Stimulated activated CD4-positive, alpha-beta T cell treated with anti-CD3 and anti-CD28 coated beads, Interleukin-1b, Interleukin-23, amount 100 ng/mL, for 48 hours (primary cell): ENCODE measurements at places on chromosomes 7 and 10.

DNA sequence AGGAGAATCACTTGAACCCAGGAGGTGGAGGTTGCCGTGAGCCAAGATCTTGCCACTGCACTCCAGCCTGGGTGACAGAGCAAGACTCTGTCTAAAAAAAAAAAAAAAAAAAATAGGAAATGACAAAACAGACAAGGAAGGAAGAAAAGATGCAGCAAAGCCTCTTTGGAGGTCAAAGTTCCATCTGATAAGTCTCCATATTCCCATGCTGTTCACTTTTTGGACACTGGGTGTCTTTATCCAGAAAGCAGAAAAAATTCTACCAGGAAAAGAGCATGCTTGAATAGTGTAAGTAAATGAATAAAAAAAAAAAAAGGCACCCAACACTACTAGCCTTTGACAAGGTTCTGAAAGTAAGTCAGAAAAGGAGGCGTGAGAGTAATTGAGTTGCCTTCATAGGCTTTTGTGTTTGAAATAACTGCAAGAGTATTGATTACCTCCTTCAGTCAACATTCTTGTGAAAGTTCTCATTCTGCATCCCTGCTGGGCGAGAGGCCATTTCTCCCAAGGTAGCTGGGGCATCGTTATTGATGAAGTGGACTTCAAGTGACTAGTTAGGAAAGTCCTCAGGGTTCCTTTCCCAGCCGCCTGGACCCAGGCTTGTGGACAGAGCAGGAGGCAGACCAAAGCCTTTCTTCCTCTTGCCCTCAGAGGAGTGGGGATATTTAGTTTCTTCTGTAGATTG lies 133.3 kb upstream of the KIF5B start:
- no peak for DNase-seq

DNA sequence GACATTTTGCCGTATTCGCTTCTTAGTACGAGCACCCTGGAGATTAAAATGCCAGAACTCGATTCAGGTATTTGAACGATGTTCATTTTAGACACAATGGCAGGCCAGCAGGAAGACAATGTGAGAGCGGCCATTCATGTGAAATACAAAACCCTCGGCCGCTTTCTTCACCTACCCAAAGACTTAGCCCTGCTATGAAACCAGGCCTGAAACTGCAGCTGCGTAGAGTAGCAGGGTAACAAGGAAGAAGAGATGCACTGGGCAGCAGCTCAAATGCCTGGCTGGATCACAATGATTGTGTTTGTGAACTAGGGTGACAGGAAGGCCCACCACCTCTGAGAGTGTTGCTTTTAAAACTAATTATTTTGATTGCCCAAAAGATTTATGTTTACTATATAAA lies 234.8 kb downstream of the TRIL start:
- no peak for DNase-seq

DNA sequence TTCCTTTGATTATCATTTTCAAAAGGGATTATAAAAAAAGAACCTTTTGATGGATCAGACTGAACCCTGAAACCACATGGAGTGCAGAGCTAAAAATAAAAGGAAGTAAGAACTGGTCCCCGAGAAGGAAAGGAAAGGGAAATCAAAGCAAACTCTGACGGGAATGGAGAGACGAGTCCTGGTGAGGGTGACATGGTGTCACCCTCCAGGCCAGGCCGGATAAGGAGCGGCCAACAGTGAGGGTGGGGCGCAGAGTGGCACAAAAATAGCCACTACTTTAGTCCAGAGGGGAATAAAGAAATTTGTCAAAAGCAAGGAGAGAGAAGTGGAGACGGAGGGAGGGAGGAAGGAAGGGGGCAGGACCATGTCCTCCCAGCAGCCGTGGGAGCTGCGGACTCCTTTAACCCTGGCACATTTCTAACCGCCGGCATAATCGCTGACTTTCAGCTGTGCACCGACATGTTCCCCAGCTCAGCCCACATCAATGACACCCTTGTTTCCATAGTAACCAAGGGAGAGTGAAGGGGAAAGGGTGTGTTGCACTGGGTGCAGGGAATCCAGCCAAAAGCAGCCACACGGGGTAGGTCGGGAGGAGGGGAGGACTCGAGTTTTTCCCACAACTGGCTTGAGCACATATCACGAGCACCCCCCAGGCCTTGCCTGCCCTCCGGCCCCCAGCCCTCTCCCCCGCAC lies 29.7 kb downstream of the TRIM8 start:
- DNase-seq = peak; percentile 70

- DNase-seq = no peak
These were observed 115.7 kb downstream of the BMS1 start for GRCh38 chr10:42898037-42898960.

- no peak for DNase-seq
These were observed 2.3 kb downstream of the DNTT start for GRCh38 chr10:96306516-96306915.

DNA sequence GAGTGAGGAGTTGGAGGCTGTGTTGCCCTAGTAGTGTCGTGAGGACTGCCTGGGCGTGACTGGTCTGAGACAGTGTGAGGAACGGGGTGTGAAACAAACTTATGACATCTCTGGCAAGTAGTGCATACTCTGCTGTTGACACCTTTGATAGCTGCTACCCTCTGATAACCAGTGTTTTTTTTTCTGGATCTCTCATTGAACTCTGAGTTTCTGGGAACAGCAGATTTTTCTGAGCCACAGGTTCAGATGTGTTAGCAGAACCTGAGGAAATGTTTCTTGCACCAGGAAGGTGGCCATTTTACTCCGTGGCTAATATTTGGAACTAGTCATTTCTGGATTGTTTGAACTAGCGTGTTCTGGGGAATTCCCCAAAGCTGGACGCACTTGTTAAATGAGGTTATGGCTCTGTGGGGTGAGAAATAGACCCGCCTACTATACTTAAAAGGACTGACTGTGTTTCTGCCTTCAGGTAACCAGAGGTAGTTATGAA lies 52.9 kb downstream of the AUTS2 start:
- DNase-seq = no peak

GRCh38 chr10:104892879-104893617 lies 252.0 kb downstream of the SORCS3 start:
- no peak for DNase-seq

DNA sequence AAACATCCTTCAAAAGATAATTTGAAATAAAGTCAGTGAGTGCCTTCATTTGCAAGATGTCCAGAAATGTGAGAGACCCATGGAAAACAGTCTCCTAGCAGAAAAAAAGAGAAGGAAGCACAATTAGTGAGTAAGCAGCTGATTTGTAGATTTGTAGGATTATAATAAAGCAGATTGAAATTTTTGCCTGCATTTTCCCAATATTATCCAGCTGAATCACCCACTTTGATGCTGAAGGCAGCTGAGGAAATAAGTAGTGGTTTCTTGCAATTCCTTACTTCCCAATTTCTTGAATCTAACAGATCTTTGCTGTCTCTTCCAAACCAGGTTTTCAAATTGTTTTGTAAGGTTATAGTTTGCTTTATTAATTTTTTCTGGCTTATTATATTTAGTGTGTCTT lies 181.4 kb downstream of the GNAT3 start:
- DNase-seq = no peak
